ENCODE measurements at places on chromosomes 5 and 9. TPM values are rescaled to one million over a fixed set of nuclear protein-coding genes. Genes with fewer than 3 reads are reported as not detected.

- no peak for DNase-seq
Measured at GRCh38 chr9:97535771-97536170, 34.3 kb downstream of the TMOD1 start.

- DNase-seq: no peak
Measured at GRCh38 chr5:75412111-75412990, 75.3 kb downstream of the HMGCR start.

- DNase-seq: no peak
Measured at GRCh38 chr9:88996046-88996920, 5.0 kb downstream of the S1PR3 start.

- DNase-seq: no peak
Measured at GRCh38 chr9:306907-307306, 92.2 kb downstream of the DOCK8 start.

FBP2 gene
- polyA plus RNA-seq: 0.10 TPM

Data from left kidney (tissue), 8 donors.